ENCODE measurements at places on chromosomes 5 and 9. TPM values are rescaled to one million over a fixed set of nuclear protein-coding genes. Genes with fewer than 3 reads are reported as not detected.

Gene ADAMTS2
- total RNA-seq: not detected

Gene CA9
- total RNA-seq: 0.90 TPM

Gene CD74
- 251 TPM for total RNA-seq

Gene MSANTD3
- total RNA-seq: 18.3 TPM

Gene PDCD1LG2
- 0.83 TPM for total RNA-seq

Gene MSH3
- 23.6 TPM for total RNA-seq

Gene SOWAHA
- total RNA-seq: not detected

DNA sequence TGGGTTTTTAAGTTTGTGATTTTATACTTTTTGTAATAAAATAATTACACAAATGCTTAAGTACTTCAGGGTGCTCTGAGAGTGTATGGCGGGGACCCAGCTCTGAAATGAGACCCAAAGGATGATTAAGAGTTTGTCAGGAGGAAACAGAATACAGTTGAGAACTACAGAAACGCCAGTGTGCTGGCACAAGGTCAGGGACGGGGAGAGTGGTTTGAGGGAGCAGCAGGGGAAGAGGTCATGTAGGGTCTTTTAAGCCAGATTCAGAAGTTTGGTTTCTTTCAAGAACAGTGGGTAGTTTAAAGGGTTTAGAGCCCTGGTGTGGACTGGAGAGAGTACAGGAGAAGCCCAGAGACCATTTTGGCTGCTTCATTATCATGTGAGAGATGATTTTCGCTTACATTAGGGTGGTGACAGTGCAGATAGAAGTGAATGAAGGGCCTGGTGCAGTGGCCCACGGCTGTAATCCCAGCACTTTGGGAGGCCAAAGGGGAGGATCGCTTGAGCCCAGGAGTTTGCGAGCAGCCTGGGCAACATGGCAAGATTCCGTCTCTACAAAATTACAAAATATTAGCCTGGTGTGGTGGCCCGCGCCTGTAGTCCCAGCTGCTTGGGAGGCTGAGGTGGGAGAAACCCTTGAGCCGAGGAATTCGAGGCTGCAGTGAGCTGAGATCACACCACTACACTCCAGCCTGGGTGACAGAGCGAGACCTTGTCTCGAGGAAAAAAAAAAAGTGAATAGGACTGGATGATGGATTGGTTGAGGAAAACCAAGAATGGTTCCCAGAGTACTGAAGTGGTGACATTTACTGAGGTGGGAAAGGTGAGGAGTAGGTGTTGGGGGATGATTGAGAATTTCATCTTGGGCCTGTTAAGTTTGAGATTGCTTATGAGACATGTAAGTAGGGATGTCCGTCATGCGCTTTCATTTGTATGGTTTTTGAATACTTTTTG is 1.4 kb upstream of the ETF1 start:
- DNase-seq: peak; percentile 41

- DNase-seq: no peak
Observed at GRCh38 chr5:125491986-125492492, 745.6 kb upstream of the ZNF608 start.

- no peak for DNase-seq
Observed at GRCh38 chr5:55250064-55250463, 16.7 kb upstream of the CCNO start.

- DNase-seq: no peak
Observed at GRCh38 chr5:161846746-161847145, 1.2 kb upstream of the GABRA1 start.

DNA sequence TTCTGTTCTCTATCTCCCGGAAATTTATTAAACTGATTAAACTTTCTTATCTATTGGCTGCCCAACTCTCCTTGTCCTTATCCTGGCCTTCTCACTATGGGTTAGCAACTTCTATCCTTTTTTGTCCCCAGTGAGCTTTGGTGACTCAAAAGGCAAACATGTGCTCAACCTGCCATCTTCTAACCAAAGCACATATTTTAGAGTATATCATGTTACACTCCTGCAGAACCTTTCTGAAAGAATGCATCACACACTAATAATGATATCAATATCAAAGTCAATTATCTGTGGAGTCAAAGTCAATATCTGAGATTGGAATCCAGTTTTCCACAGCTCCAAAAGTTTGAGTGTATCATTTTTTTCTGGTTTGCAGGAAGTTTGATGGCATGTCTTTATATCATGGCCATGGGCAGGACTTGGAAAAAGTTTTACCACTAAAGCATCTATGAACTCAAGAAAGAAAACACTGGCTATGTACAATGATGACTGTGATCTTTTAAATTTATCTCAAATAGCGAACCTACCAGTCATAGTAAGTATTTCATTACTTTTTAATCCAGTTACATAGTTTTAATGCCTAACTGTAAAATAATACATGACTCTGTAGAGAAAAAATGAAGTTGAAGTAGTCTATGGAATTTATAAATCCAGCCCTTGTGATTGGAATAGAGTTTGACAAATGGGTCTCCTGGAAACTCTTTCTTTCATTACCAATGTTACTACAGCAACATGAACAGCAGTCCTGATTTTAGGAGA is 166.8 kb downstream of the DROSHA start:
- no peak for DNase-seq

DNA sequence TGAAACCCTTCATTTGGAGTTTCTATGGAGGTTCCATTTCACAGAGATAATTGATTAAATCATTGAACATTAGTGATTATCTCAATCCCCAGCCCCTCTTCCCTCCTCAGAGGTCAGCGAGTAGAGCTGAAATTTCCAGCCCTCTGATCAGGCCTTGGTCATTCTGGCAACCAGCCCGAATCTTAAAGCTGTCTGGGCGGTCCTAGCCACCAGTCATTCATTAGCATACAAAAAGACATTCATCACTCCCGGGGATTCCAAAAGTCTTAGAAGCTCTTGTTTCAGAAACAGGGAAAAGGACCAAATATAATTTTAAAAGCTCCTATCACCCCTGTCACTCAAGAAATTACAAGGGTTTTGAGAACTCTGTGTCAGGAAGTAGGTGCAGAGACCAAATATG is 41.3 kb downstream of the ZNF474 start:
- no peak for DNase-seq

- no peak for DNase-seq
Observed at GRCh38 chr5:157487358-157487757, 27.3 kb downstream of the NIPAL4 start.

GRCh38 chr9:129036923-129037766 is 719 bp downstream of the MIGA2 start:
- DNase-seq: peak; percentile 13

DNA sequence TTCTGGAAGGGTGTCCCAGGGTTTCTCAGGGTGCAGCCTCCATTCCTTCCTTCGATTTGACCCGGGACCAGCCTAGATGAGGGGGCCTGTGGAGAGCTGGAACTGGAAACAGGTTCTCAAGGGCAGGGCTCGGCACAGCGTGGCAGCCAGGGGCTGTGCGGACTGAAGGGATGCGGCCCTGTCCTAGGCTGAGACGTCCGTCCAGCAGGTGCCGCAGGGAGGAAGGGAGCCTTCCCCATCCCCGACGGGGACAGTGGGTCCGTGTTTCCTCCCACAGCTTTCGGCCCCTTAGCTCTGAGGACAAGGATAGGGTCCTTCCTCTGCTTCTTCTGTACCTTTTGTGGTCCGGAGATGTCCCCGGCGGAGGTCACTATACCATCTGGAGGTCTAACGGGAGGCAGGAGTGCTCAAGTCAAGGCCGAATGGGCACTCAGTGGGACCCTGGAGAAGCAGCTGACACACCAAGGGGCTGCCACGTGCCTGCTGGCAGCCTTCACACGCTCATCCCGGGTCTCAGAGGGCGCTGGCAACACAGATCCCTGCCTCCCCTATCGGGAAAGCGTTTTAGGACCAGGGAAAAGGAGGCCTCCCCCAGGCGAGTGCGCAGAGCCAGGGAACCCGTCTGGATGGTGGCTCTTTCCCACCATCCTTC is 49.9 kb downstream of the USP20 start:
- DNase-seq: peak; percentile 70

GRCh38 chr9:129312251-129313122 is 134.4 kb upstream of the IER5L start:
- peak; percentile 8 for DNase-seq

DNA sequence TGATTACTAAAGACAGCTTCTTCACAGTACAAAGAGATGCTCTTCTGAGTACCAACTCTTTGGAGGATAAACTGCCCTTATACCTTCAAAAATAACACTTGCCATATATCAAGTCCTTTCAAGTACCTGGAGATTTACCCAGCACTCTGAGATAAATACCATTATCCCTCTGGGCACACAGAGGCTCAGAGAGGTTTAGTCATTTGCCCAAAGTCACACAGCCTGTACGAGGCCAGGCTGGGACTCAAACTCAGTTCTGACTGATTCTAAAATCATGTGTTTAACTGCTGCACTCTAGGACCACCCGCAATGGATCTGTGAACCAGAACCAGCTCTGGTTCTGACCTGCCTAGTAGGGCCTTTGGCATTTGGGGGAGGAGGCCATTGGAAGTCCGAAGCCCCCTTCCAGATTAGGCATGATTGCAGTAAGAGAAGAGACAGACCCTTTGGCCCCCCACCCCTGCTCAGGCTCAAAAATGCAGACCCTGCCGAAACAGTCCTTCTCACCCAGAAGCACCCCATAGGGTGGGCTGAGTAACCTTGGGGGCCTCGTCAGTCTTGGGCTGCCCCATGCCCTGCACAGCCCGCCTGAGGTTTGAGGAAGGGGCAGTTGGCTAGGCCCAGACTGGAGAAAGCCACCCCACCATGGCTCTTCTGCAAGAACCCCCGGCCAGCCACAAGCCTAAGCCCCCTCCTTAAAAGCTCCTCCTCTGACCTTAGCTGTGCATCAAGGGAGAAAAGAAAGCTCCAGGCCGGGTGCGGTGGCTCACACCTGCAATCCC is 32.8 kb upstream of the IL17B start:
- DNase-seq: no peak

DNA sequence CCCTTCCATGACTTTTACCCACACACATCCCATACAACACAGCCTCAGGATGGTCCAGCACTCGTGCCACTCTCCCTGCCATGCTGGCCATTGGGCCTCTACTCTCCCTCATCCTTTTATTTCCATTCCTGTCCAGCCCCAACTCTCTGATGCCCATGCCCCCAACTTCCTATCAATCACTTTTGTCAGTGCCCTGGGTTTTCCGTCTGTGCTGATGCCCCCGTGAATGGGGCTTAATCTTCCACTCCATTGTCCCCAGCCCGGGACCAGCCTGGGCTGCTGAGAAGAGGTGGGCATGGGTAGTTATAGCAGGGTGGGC is 12.6 kb upstream of the ACSL6 start:
- DNase-seq: no peak

- no peak for DNase-seq
Observed at GRCh38 chr9:135253305-135254004, 166.0 kb downstream of the OLFM1 start.

DNA sequence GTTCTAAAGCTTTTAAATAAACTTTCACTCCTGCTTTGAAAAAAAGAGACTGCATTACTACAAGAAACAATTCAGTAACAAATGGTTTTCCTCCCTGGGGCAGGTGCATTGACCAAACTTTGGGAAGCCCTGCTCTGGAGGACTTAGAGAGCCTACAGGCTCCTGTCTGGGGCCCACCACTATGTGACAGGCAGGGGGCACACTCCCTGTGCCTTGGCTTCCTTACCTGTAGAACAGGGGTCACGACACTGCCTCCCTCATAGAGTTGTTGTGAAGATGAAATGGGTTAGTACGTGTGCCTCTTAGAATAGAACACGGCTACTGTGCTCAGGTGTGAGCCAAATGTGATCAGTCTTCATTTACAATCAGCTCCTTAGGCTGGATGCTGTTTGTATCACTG is 130.1 kb downstream of the GPBP1 start:
- no peak for DNase-seq

DNA sequence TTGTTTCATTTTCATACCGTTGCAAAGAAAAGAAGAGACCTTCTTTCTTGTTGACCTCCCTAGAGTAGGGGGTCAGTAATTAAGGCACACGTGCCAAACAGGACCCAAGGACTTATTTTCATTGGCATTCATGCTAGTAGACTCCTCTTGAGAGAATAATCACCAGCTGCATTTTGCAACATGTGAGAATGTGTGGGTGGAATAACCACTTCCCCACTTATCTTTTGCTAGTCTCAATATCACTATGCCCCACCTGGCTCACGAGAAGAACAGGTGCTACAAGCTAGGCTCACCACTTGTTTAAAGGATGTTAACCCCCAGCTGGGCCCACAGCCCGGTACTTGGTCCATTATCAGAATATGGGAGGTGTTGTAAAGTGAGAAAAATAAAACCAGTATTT is 460.7 kb upstream of the MEF2C start:
- no peak for DNase-seq

- DNase-seq: no peak
Observed at GRCh38 chr5:43437062-43437660, 25.0 kb upstream of the CCL28 start.

DNA sequence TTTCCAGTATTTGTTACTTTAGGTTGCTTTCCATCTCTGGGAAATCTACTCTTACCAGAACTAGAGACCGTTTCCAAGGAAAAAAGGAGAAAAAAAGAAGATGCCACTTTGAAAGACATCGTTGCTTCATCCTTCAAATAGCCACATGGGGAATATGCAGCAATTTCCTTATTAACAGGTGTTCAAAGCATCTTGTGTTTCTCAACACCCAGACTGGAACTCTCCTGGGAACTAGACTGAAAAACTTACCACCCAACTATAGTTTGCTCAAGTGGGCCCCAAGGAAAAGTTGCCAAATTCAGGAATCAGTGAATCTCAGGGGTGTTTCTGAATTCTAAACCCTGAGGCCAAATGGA is 80.0 kb upstream of the JAK2 start:
- no peak for DNase-seq

- DNase-seq: no peak
Observed at GRCh38 chr5:95900383-95900958, 61.2 kb downstream of the ELL2 start.

DNA sequence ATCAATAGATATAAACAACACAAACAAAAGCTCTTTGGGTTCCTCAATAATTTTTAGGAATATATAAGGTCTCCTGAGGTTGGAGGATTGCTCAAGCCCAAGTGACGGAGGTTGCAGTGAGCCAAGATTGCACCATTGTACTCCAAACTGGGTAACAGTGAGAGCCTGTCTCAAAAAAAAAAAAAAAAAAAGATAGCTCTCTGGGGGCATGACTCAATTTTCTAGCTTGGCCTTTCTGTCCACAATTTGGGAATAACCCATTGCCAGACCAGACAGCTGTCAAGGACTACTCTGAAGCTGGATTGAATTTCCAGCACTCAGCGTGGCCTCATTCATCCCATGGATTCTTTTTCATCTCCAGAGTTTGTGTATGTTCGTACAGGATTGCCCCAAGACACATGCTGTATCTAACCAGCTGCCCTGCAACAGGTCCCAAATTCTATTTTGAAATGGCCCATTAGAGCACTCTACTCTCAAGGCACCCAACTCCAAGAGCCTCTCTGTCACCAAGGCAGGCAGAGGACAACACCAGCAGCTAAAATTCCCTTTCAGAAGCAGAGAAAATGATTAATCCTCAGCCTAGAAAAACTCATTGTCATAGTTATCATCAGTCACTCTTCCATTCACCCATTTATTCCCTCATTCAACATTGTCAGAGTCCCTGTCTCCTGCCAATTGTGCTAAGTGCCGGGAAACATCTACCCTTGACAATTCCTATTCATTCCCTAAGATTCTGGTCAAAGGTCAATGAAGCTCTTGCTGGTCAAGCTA is 8.7 kb downstream of the FAM193B start:
- DNase-seq: no peak
